ENCODE measurements at places on chromosomes 4 and X.

DNA sequence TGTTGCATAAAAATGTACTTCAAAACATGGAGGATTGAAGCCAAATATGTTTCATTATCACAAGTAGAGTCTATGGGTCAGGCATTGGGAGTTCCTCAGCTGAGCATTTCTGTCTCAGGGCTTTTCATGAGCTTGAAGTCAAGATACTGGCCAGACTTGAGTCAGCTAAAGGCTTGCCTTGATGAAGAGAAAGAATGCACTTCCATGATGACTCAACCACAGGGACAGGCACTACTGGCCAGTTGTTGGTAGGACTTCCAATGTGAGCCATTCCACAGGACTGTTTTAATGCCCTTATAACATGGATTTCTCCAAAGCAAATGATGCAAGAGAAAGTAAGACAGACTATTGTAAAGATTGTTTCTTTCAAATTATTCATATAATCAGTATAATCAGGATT is 895.6 kb downstream of the RAB28 start:
- DNase-seq = no peak

DNA sequence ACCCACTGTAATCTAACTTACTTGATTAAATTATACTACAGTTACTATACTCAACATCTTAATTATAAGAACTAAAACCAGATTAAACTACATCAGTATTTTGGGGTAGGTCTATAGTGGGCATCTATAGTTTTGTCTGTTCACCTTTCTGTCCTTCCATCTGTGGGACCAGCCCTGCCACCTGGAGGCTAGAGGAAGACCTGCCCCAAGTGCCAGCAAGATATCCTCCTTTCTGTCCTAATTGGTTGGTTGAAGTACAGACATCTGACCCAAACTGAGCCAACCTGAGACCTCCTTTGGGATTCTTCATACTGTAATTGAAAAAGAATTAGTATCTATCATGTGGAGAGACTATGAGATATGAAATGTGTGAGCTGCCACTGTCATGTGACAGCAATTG is 172.2 kb upstream of the TLL1 start:
- DNase-seq = no peak

DNA sequence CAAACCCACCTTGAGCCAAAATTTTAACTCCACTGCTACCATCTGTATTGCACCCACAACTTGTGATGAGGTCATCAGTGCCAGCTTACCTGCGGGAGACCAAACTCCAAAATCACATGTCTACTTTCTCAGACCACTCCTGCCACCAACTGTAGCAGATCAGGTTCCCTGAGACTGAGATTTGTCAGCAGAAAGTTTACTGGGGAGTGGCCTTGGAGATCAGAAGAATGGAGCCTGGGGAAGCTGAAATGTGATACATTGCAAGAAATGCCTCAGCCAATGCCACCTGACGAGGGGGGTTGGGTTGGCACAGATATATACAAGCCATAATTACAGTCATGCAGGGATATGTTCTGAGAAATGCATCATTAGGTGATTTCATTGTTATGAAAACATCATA is 19.1 kb downstream of the HAUS3 start:
- no peak for DNase-seq

- DNase-seq = no peak
Measured at GRCh38 chrX:38694394-38694793, 106.9 kb upstream of the MID1IP1 start.

- DNase-seq = no peak
Measured at GRCh38 chrX:69221239-69222102, 56.2 kb upstream of the PJA1 start.

GRCh38 chr4:6730603-6731317 is 14.8 kb downstream of the BLOC1S4 start:
- no peak for DNase-seq

GRCh38 chr4:106502106-106502699 is 133.6 kb upstream of the GIMD1 start:
- DNase-seq = peak; percentile 54

DNA sequence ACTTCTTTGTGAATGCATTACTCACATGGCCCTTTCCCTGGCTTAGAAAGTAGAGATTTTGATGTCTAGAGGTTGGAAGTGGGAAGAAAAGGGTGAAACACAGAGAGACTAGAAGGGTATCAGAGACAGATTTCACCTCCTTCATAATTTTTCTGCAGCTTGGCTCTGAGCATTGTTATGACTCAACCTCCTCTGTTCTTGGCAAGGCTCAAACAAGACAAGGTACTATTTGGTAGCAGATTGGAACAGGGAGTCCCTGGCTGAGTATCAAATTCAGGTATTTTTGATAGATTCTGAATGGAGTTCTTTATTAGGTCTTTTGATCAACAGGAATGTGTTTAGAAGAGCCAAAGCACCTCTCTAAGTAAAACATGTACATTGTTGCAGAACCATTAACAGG is 146.3 kb upstream of the CHRDL1 start:
- no peak for DNase-seq

- DNase-seq = no peak
Measured at GRCh38 chr4:85774000-85774399, 299.1 kb downstream of the ARHGAP24 start.

- no peak for DNase-seq
Measured at GRCh38 chrX:12802741-12803140, 11.5 kb downstream of the PRPS2 start.

- DNase-seq = no peak
Measured at GRCh38 chrX:105515561-105515960, 295.1 kb upstream of the TEX13A start.

GRCh38 chr4:165355900-165356300 is 22.9 kb upstream of the CPE start:
- DNase-seq = no peak

- no peak for DNase-seq
Measured at GRCh38 chr4:120881351-120881750, 41.2 kb downstream of the PRDM5 start.

GRCh38 chr4:139767168-139767567 is 101.5 kb downstream of the MGST2 start:
- DNase-seq = no peak

- DNase-seq = no peak
Measured at GRCh38 chr4:4689694-4690440, 148.0 kb upstream of the STX18 start.

- DNase-seq = no peak
Measured at GRCh38 chrX:136658151-136658550, 10.2 kb downstream of the CD40LG start.

DNA sequence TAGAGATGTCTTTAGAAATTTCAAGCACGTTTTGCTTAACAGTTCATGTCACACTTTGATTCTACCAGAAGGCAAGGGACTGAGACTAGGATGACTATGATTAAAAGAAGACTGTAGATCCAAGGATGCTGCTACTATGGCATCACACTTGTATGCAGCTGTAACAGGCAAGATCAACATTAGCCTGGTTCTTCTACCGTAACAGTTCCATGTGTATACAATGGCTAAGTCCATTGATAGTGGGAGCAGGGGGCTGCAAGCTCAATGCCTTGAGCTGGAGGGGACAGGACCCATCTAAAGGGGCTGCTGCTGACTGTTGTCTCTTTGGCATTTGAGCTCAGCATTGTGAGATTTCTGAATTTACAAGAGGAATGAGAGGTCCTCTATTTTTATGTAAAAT is 212.0 kb downstream of the APBB2 start:
- no peak for DNase-seq

DNA sequence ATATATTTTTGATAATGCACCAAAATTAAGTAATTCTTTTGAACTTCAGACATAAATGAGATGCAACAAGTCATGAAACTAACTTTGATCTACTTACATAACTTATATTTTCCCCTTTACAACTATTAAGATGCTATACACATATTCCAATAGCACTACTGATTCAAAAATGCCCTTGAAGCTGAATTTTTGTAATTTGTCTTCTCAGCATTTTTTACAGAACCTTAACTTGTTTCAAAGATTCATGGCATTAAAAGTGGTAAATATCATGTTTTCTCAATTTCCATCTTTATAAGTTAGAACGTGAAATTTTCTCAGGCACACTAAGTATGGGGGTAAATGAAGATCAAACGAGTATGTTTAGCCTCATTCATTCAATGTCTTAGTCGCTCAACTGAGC is 460.0 kb upstream of the FAM241A start:
- DNase-seq = no peak

GRCh38 chrX:151981129-151981528 is 6.7 kb upstream of the GABRE start:
- no peak for DNase-seq

GRCh38 chr4:157128395-157128794 is 52.4 kb downstream of the GLRB start:
- no peak for DNase-seq

DNA sequence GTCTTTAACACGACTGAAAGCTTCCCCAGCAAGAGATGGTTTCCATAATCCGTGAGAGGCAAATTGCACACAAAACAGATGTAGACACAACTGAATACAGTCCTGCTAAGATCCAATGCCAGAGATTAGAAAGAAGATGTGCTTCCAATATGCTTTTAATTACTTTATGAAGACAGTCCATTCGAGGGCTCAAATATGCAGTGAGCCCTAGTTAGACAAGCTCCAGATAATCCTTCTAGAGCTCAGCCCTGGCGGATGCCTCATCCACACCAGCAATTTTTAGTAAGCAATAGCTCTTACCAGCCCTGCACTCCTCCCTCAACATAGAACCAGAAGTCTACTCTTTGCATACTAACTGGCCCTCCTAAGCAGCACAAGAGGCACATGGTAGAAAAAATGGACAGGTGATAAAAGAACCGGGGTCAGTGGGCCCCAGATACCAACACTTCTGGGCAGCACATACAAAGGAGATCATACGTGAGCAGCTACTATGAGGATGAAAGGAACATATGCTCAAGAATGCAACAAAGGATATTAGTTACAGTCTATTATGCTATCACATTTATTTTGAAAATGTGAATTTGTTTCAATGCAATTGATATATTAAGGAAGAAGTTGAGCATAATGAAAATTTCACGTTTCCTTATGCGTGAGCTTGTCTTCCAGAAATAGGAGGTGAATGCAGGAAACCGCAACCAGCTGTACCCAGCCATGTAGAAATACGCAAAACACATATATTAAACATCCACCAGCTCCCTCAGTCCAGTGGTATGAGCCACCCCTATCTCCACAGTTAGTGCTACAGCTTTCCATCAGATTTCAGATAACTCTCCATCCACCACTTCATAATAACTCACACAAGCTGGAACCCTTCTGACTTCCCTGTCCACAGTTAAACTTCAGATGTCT is 34.3 kb downstream of the GPC4 start:
- no peak for DNase-seq

DNA sequence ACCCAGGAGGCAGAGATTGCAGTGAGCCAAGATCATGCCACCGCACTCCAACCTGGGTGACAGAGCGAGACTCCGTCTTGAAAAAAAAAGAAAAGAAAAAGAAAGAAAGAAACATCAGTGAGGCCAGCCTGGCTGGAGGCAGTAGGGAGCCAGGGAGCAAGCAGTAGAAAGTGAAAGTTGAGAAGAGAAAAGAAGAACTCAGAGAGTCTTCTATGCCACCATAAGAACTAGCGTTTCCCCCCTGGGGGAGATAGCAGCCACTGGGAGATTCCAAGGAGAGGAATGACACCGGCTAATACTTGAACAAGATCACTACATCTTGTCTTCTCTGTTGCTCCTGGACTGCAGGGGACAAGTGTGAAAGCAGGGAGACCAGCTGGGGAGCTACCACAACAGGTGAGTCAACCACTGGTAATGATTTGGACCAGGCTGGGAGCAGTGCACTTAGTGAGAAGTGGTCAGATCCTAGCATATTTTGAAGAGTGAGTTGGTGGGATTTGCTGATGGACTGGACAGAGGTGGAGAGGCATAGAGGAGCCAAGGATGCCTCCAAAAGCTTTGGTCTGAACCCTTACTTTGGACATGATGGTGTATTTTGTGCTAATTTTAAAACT is 33.4 kb downstream of the SLC2A9 start:
- DNase-seq = no peak

GRCh38 chr4:1975391-1975801 is 33.4 kb downstream of the NELFA start:
- DNase-seq = no peak

GRCh38 chrX:48800574-48801279 is 1.1 kb upstream of the HDAC6 start:
- DNase-seq = peak; percentile 31

- peak; percentile 58 for DNase-seq
Measured at GRCh38 chrX:1450361-1451161, 2.1 kb downstream of the ASMTL start.

DNA sequence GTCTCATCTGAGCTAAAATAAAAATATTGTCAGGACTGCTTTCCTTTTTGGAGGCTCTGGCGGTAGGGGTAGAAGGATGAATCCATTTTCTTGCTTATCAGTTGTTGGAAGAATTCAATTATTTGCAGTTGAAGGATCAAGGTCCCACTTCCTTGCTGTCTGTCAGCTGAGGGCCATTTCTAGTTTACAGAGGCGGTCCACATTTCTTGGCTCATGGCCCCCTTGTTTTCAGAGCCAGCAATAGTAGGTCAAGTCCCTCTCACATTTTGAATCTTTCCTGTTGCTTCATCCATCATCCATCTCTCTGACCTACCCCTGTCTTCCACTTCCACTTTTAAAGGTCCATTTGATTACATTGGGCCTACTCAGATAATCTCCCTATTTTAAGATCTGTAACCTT is 1099.3 kb upstream of the DIAPH2 start:
- no peak for DNase-seq

- no peak for DNase-seq
Measured at GRCh38 chr4:33658971-33659370, 2585.3 kb downstream of the ARAP2 start.

DNA sequence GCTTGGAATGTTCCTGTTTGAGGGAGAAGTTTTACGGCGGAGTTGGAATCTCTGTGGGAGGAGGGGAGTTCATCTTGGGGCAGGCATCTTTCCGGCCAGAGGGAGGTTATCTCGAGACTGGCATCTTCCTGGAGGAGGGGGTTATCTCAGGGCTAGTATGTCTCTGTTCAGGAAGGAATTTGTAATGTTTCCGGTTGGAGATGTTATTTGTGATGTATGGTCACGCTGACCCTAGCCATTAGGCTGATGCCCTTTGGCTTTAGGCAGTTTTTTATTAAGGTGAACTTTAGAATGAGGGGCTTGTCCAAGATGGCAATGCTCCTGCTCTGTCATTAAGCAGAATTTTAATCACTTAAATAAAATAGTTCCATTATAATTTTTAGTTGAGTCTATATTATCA is 449.7 kb downstream of the PCDH10 start:
- DNase-seq = no peak

GRCh38 chr4:105741548-105741947 is 33.0 kb downstream of the GSTCD start:
- DNase-seq = no peak

DNA sequence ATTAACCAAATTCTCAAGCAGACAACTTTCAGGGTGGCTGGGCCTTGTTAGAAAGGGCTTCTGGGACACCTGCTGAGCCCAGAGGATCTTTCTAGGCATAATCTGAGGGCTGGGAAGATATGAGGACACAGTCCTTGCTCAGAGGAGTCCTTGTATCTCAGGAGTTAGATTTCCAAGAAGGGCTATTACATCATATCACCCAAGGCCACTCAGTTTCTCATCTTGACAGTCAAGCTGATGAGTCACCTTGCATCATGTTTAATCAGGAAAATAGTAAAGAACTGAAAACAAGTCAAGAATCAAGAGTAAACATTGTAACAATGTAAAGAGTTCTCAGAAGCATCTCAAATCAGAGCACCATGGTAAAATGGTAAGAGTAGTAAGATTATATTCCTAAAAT is 4.0 kb downstream of the PCYT1B start:
- DNase-seq = no peak

GRCh38 chr4:153348006-153348405 is 3.5 kb downstream of the MND1 start:
- DNase-seq = no peak

- DNase-seq = no peak
Measured at GRCh38 chr4:185880571-185880970, 68.6 kb upstream of the SORBS2 start.

- DNase-seq = no peak
Measured at GRCh38 chrX:41664375-41664901, 24.3 kb upstream of the GPR34 start.

Measured in aorta (tissue), 5 donors.